ENCODE measurements at places on chromosomes 6 and 20. TPM values are rescaled to one million over a fixed set of nuclear protein-coding genes. Genes with fewer than 3 reads are reported as not detected.
A peak's percentile ranks its signal among the peaks of the same experiment; 100 is the strongest.

Gene CDK19
- total RNA-seq = 30.7 TPM

Gene TP53TG5
- not detected for total RNA-seq

Gene TCP1
- total RNA-seq = 310 TPM

Gene SSTR4
- total RNA-seq = not detected

Gene MACROD2
- 0.44 TPM for total RNA-seq

GRCh38 chr20:1402149-1402548 is 9.3 kb upstream of the FKBP1A start:
- DNase-seq = peak; percentile 99

GRCh38 chr6:101341926-101342325 is 51.6 kb upstream of the GRIK2 start:
- DNase-seq = no peak

DNA sequence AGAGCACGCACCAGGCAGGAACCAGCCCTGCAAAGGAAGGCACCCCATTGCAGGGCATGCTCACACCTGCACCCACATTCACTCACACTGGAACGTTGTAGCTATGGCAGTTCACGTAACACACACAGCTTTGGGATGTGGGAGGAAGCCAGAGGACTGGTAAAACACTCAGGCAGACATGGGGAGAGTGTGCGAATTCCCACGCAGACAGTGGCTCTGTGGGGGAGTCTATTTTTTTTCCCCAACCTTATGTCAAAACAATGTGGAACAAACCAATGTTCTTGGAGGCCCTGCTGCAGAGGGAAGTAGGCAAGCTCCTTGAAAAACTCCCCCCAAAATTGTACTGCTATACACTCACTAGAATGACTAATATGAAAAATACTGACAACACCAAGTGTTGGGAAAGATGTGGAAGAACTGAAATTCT is 91.0 kb downstream of the PPP1R14C start:
- DNase-seq = no peak

All from M059J (cell line).